CD4-positive, alpha-beta memory T cell (primary cell): ENCODE measurements at places on chromosomes 7 and 10.

DNA sequence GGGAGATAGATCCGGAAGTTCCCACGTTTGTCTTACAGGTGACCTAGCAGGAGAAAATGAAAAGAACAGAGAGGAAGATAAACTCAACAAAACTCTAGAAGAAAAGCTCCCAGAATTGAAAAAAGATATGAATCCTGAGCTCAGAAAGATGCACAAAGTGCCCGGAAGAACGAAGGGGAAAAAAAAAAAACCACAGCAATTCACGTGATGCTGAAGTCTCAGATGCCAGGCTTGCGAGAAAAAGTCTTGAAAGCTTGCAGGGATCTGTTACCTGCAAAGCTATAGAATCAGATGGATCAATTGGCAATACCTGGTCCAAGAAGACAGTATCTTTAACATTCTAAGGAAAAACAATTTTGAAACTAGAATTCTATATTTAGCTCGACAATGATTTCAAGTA is 33.5 kb downstream of the CARD11 start:
- DNase-seq: peak; percentile 8

GRCh38 chr10:22369434-22370072 is 24.3 kb downstream of the SPAG6 start:
- no peak for DNase-seq

GRCh38 chr7:38964921-38965320 is 12.8 kb upstream of the POU6F2 start:
- DNase-seq: no peak

GRCh38 chr10:28468707-28469483 is 64.0 kb upstream of the WAC start:
- no peak for DNase-seq

DNA sequence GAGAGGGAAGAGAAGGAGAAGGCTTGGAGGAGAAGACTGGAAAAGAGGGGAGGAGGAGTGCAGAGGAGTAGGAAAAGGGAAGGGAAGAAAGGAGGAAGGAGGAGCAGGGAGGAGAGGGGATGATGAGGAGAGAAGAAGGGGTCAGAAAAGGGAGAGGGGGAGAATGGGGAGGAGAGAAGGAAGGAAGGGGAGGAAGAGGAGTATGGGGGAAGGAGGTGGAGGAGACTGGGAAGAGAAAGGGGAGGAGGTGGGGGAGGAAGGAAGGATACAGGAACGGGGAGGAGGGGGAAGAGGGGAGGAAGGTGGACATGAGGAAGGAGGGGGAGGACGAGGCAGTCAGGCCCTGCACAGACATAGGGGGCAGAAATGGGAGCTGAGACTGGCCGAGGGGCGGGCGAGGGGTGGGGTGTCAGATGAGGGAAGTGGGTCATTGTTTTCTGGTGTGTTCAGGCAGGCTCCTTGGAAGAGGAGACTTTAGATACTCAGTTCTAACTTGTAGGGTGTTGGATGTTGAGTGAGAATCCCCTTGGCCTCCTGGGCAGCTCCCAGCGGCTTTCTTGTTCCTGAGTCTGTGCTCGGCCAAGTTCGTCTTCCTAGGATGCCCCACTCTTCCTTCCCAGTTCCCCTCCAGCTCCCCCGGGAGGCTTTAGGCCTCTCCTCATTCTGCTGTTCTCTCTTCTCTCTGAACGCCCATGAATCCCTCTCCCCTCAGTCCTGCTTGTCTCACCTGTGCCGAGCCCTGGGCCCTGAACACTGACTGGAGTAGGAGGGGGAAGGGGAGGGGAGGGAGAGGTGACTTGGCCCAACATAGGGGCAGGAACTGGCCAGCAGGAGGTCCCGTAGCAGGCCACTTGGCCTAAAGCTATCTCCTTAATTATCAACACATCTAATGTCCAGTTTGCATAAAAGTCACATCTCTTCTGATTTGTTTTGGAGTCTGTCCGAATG is 12.8 kb upstream of the CRHR2 start:
- no peak for DNase-seq

DNA sequence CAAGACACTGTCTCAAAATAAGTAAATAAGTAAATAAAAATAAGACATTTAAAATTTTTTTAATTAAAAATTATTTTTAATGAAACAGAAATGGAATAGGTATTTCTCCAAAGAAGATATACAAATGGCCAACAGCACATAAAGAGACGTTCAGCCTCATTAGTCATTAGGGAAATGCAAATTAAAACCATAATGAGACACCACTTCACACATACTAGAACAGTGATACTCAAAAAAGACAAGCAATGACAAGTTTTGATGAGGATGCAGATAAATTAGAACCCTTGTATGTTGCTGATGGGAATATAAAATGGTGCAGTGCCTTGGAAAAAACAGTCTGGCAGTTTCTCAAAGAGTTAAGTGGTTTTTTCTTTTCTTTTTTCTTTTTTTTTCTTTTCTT is 26.5 kb upstream of the C10orf67 start:
- DNase-seq: no peak

GRCh38 chr10:128116851-128117615 is 9.2 kb downstream of the MKI67 start:
- DNase-seq: no peak

GRCh38 chr10:17647326-17647725 is 3.4 kb downstream of the STAM start:
- DNase-seq: no peak

GRCh38 chr7:74157605-74158004 is 16.6 kb upstream of the EIF4H start:
- no peak for DNase-seq

DNA sequence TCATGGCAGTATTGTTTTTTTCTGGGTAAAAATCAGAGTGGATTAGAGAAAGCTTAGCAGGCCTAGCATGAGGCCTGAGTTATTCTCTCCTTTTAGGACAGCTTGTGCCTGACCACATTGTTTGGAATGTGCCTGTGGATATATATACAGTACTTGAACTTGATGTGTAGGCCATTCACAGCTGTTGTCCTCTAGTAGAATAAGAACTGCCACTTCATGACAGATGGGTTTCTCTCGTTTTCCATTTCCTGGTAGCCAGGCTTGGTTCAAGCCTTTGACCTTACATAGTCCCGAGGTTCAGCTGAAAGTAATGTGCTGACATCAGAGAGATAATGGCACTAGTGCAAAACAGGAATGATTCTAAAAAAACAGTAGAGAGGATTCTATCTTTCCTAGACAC is 473.9 kb downstream of the AUTS2 start:
- no peak for DNase-seq

DNA sequence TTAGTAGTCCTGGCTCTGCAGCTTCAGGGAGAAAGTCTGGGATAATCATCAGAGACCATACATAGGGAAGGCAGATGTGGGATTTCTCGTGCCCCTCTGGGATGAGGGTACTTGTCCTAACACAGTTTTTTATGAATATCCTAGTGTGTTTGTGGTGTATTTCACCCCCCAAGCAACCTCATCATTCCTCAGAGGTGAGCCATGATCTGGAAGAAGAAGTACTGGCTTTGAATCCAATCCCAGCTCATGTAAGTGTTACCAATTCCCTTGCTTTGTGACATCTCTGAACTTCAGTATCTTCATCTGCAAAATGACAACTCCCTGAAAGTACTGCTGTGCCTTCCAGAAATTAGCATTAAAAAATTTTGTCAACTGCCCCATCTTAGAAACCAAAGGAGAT is 347.5 kb upstream of the ZMIZ1 start:
- no peak for DNase-seq

GRCh38 chr7:129008645-129009414 is 46.1 kb downstream of the TNPO3 start:
- no peak for DNase-seq

DNA sequence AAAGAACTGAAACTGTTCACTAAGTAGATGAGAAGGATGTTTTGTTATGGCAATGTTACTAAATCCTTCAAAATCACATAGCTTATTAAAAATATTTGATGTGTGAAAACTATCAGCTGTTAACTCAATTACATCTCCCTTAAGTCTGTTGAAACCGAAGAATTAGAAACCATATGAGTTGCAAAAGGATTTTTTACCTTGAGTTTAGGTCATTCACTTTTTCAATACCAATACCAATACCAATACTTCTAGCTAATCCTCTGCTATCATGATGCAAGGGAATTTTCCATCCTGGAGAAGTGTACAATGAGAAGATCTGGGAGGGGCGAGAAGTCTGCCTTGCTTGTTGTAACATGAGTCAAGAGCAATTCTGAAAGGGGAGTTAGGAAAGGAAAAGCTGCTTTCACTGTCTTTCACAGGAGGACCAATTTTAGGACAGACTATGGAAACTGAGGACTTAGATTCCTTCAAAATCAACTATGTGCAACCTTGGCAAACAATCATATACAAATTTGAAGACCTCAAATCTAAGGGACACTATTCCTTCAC is 199.7 kb downstream of the IMMP2L start:
- DNase-seq: no peak

DNA sequence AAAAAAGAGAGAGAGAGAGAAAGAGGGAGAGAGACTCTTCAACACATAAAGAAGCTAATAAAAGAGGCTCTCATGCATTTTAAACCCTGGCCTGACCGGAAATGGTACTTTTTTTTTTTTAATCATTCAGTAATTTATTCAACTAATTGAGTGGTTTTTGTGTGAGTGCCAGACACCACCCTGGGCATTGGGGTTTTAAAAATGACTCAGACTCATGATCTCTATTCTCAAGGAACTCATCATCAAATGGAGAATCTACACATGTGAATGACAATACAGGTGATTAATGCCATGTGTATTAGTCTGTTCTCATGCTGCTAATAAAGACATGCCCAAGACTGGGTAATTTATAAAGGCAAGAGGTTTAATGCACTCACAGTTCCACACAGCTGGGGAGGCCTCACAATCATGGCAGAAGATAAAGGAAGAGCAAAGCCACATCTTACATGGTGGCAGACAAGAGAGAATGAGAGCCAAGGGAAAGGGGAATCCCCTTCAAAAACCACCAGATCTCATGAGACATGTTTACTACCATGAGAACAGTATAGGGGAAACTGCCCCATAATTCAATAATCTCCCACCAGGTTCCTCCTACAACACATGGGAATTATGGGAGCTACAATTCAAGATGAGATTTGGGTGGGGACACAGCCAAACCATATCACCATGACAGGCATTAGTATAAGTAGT is 158.5 kb upstream of the AUTS2 start:
- DNase-seq: no peak

DNA sequence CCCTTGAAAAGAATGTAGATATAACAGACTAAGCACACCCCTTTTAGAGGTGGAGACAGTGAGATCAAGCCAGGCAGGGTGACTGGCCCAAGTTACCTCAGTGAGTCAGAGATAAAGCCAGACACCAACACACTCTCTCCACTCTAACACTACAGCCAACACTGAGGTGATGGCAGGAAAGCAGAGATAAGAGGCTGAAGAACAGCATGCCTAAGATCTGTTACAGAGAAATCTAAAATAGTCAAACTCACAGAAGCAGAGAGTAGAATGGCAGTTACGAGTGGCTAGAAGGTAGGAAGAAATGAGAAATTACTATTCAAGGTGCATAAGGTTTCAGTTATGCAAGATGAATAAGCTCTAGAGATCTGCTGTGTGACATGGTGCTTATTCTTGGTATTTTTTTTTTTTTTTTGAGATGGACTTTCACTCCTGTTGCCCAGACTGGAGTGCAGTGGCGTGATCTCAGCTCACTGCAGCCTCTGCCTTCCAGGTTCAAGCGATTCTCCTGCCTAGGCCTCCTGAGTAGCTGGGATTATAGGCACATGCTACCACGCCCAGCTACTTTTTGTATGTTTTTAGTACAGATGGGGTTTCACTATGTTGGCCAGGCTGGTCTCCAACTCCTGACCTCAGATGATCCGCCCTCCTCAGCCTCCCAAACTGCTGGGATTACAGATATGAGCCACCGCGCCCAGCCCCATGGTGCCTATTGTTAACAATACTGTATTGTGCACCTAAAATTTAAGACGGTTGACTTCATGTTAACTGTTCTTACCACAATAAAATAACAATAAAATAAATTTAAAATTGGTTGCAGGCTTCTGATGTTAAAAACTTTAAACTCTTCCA is 28.7 kb downstream of the ICA1 start:
- no peak for DNase-seq

DNA sequence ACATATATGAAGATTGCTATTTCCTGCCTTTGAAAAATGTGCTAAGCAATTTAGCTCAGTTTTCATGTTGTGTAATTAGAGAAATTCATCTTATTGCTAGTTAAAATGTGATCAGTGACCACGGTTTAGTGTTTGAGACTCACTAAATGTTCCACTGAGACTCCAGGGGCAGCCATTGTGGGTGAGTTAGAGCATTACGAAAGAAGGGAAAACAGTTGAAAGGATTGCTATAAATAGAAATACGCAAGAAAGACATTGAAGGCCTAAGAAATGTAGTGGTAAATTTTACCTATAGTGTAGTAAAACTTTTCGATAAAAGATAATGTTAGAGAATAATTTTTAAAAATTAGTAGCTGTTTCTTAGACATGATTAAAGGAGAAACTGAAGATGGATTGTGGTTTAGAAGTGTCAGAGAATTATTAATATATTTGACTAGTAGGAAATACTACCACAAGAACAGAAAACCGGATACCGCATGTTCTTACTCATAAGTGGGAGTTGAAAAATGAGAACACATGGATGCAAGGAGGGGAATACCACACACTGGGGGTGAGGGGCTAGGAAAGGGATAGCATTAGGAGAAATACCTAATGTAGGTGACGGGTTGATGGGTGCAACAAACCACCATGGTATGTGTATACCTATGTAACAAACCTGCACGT is 394.5 kb downstream of the SEMA3D start:
- no peak for DNase-seq

DNA sequence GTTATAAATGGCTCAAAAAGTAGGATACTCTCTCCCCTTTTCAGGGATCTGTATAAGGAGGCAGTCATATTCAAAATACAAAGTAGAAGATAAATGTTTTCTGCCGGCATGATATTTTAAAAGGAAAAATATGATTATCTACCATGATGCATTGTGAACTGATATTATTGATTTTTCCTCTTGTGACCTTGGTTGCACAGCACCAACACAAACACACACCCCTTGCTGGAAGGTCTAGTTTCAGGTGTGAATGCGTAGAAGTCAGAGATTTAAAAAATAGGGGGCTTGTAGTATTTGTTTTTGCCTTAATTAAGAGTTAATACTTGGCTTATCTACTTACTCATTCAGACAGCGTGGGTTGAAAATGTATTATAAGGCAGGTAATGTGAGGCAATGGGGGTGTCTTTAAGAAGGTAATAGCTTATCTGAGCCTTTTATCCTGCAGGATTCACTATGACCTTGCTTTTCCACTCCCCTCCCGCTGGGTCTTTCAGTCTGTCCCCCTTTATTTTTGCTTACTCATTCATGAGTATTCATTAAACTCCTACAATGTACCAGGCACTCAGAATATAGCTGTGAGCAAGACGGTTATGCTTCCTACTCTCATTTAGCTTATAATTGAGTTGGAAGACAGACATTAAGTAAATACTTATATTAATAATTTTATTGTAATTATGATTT is 390.6 kb downstream of the SDK1 start:
- DNase-seq: no peak
